H1 (cell line): ENCODE measurements at places on chromosomes 6 and 20. TPM values are rescaled to one million over a fixed set of nuclear protein-coding genes. Genes with fewer than 3 reads are reported as not detected.
A peak's percentile ranks its signal among the peaks of the same experiment; 100 is the strongest.

HLA-F gene
- 6.5 and 9.6 TPM in 2 replicates for total RNA-seq

- DNase-seq: no peak
Observed at GRCh38 chr6:94272327-94272726, 853.0 kb upstream of the EPHA7 start.

GRCh38 chr20:48703511-48704219, 124.1 kb downstream of the PREX1 start:
- DNase-seq: no peak

CSE1L gene
- 252 and 269 TPM in 2 replicates for total RNA-seq

PRSS35 gene
- 2.3 and 2.9 TPM in 2 replicates for total RNA-seq

GRCh38 chr6:36378936-36379335, 8.5 kb downstream of the ETV7 start:
- DNase-seq: no peak

NKAIN4 gene
- 6.6 and 6.9 TPM in 2 replicates for total RNA-seq

- no peak for DNase-seq
Observed at GRCh38 chr6:163842467-163842866, 427.9 kb downstream of the QKI start.

- no peak for DNase-seq
Observed at GRCh38 chr6:131206463-131207251, 71.4 kb downstream of the AKAP7 start.

- no peak for DNase-seq
Observed at GRCh38 chr6:75283907-75284631, 523 bp downstream of the TMEM30A start.

- no peak for DNase-seq
Observed at GRCh38 chr6:53696341-53696740, 30.8 kb upstream of the KLHL31 start.

- no peak for DNase-seq
Observed at GRCh38 chr6:35487658-35488516, 9.0 kb downstream of the TEAD3 start.

DEFB132 gene
- total RNA-seq: not detected in 2 replicates

- no peak for DNase-seq
Observed at GRCh38 chr6:7100753-7101081, 7.0 kb upstream of the RREB1 start.

DNA sequence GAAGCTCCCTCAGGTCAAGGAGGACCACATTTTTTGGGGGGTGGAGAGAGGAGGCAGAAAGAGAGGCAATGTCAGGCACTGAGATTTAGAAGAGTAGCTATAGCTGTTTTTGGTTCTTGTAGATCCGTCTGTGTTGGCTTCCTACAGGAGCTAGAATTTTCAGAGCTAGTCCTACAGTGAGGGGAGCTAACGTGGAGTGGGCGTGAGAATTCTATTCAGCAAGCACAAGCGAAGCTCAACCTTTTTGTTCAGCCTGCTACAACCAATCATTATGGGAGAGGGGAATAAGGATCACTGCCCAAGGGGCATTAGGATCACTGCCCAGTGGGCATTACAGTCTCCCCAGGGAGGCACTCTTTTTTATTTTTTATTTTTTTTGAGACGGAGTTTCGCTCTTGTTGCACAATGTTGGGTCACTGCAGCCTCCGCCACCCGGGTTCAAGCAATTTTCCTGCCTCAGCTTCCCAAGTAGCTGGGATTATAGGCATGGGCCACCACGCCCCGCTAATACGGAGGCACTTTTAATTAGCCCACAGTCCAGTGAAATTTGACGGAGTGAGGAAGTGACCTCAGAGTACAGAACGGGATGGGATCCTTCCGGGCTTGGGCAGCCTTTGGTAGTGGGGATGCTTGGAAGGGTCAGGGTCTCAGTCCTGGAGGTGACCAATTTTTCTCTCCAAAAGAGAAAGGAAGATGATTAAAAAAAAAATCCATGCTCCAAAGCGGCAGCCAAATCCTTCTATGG, 1.1 kb upstream of the PANK2 start:
- DNase-seq: no peak

GRCh38 chr6:2820415-2820814, 21.2 kb downstream of the SERPINB1 start:
- DNase-seq: no peak

DNA sequence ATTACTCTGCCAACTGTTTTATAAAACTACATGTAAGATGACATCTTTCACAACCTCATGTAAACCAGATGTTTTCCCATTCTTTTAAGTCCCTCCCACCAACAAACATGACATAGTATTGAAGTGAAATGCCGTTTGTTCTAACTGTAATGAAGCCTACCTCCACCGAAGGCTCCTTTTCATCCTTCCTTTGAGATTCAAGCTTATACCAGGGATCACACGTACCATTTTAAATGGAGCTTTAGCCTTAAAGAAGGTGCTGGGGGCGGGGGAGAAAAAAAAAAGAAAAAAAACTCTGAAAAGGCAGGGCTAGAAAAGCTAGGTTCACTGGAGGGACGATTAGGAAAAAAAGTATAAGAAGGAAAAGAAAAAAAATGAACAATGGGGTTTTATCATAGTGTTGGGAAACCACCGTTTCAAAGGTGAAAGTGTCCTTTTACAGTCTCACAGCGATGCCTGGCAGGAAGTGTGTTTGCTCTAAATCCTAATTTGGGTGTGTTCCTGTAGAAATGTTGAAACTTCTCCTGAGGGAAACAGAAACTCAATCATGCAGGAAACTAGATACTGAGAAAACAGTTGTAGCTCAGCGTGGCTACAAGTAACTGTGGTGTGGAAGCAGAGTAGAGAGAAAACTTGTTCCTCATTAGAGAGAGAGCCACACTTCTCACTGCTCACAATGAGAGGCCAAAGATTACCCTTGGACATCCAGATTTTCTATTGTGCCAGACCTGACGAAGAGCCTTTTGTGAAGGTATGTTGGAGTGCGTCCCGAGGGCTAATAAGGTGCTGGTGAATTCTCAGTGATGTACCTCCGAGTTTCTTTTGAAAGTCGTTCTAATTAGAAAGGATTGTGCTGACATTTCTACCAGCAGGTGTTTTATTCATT, 37.6 kb upstream of the HINT3 start:
- no peak for DNase-seq

- DNase-seq: peak; percentile 57
Observed at GRCh38 chr6:26383624-26384417, 913 bp downstream of the BTN2A2 start.

- no peak for DNase-seq
Observed at GRCh38 chr20:33704197-33704924, 15.7 kb downstream of the PXMP4 start.

DNA sequence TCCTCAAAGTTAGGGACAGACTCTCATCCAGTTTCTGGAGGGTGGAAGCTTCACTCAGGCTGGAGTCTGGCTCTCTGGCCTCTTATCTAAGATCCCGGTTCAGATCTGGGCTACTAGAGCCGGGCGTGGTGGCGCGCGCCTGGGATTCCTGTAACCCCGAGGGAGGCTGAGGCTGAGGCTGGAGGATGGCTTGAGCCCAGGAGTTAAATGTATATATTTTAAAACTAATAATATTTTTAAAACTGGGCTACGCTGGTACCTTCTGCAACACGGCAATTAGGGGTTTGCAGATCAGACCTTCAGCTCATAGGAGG, 710 bp upstream of the ZNF343 start:
- no peak for DNase-seq

DNA sequence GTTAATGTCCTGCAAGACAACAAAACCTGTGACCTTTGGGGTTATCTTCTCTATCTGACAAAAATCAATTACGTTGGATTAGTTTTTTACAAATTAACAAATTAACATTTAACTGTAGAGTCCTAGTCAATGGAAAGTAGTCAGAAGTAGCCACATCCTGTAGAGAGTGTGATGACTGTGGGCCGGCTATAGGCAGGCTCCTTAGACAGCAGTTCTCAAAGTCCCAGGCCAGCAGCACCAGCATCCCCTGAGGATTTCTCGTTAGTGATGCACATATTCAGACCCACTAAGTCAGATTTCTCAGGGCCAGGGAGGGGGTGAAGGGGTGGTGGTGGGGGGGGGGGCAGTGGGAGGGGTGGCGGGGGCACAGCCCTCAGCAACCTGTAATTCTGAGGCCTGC, 37.2 kb downstream of the ZNF341 start:
- DNase-seq: no peak

DNA sequence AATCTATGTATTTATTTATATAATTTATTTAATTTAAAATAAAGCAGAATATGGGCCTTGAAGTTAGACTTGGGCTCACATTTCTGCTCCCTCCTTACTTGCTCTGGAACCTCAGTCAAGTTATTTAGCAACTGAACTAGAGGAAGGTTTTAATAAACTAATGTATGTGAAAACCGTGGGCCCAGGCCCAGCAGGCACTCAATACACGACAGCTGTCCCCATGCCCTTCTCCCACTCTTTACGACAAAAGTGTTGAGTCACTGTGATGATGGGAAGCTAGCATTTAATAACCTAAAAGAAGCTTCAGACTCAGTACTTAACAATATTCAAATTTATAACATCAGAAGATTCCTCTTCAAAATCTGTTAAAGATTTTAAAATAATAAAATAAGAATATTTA, 46.7 kb downstream of the SERAC1 start:
- no peak for DNase-seq

OPN5 gene
- total RNA-seq: not detected in 2 replicates

STX11 gene
- total RNA-seq: 0.21 and 0.34 TPM in 2 replicates

- no peak for DNase-seq
Observed at GRCh38 chr20:52785679-52786078, 186.5 kb upstream of the TSHZ2 start.

NT5E gene
- total RNA-seq: 1.1 and 1.5 TPM in 2 replicates

TMEM74B gene
- 2.8 and 4.0 TPM in 2 replicates for total RNA-seq

DNA sequence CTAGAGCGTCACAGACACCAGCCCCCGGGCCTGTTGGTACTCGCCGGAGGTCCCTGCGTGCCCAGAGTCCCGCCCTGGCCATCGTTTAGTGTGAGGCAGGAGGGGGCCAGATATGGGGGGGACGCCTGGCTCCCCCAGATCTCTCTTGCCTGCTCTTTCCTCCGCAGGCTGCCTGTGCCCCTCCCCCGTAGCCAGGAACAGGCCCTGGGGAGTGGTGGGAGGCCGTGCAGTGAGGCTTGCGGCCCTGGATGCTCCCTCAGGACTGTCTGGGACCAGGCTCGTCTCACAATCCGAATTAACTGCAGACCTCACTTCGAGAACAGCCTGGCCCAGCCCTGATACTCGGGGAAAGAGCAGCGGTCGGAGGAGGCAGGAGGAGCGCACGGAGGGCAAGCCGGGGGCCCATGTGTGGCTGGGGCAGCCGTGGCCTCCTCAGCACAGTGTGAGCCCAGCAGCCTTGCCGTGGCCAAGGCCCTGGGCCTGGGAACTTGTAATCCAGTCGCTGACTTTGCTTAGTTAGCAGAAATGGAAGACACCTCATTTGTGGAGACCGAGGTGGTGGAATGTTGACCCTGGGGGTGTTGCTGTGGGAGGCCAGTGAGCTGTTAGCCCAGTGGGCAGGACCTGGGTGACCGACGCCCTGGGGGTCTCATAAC, 28.7 kb downstream of the FRMD1 start:
- DNase-seq: no peak

DNA sequence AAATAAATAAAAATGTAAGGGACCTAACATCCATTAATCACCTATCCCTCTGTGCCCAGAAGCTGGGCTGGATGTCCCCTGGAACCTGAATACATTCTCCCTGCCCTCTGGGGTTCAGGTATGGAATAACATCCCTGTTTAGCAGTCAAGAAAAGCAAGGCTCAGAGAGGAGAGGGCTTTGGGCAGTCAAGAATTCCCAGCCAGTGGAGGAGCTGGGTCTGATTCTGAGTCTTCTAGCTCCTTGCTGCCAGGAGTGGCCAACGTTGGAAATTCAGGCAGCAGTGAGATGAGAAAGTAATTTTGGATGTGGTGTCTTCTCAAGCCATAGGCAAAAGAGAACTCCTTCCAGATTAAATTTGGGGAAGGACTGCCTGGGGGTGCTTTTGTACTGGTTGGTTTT, 42.6 kb upstream of the ZNFX1 start:
- peak; percentile 55 for DNase-seq

GRCh38 chr20:64025826-64026412, 10.1 kb upstream of the C20orf204 start:
- no peak for DNase-seq

DNA sequence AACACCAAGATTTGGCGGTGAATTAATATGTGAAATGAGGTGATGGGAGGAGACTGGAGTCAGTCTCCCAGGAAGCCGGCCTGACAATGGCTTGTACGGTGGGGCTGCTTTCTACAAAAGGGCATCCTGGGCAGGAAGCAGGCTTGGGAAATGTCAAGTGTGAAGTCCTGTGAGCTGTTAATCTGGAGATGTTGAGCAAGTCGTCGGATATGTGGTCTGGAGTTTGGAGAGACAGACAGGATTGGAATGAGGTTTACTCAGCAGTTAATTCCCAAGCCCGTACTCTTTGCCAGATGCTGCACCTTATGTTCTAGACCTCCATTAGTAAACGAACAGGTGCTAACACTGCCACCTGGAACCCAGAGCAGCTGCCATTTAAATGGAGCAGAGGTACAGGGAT, 107.7 kb upstream of the FOXC1 start:
- DNase-seq: no peak

- DNase-seq: no peak
Observed at GRCh38 chr6:33979750-33980149, 166.1 kb downstream of the GRM4 start.

HLA-DQA1 gene
- total RNA-seq: not detected in 2 replicates

HLA-DRA gene
- total RNA-seq: 4.1 and 5.0 TPM in 2 replicates
